AG08395 (cell line): ENCODE measurements at places on chromosomes 5 and 9.

DNA sequence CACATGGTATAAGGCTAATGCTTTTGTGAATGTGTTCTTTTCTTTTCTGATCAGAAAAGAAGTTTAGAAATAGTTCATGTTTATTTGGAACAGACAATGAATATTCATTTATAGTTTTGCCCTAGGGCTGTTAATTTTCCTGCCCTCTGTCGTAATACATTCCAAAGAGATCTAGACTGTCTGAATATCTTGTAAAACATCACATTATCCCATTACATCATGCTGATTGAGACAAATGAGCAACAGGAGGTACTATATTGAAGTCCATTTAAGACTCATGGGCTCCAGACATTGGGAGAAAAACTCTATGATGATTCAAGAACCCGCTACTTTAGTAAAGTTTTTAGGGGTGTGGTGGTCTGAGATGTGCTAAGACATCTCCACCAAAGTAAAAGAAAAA is 121.2 kb upstream of the MAP1B start:
- no peak for DNase-seq

DNA sequence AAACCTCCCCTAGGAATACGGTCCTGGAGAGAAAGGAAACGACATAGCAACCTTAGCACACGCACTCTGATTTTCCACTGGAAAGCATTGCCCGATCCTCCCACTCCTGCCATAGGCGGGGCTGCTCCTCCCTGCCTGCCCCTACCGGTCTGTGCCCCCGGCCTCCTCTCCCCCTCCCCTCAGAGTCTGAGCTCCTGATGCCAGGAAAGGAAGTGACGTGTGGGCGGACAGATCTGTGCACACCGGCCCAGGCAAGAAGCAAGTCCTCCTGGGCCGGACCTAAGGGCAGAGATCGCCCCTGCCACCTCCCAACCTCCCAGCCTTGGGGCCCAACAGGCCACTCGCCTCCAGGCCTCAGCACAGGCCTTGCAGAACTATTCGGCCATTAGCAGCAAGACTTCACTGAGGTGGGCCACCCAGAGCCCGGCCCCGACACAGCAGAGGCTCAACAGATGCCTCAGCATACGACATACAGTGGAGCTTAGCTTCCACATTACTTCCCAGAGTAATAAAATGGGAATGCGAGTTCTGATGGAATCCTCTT is 7.2 kb downstream of the NINJ1 start:
- DNase-seq = no peak

DNA sequence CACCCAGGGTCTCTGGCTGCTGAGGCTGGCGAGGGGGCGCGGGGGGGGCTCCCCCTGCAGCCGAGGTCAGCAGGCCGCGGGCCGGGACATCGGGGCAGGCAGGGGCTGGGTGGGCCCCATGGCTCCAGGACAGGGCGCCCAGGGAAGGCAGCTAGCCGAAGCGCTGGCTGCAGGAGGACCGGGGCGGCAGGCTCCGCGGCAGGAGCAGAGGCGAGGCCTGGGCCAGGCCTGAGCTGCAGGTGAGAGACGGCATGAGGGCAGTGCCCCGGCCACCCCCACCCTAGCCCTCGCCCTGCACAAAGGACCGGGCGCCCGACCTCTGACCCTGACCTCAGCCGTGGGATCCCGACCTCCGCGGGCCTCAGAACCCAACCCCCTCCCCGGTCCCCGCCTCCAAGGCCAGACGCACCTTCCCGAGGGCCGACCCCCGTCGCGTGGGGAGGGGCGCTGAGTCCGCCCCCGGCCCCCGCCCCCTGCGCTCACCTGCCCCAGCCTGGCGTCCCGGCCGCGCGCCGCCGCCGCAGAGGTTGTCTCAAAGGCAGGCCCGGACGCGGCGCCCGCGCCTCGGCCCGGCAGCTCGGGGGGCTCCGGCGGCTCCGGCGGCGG is 431 bp downstream of the RNF208 start:
- DNase-seq = no peak

GRCh38 chr5:98839469-98840383 is 66.3 kb downstream of the RGMB start:
- DNase-seq = no peak

DNA sequence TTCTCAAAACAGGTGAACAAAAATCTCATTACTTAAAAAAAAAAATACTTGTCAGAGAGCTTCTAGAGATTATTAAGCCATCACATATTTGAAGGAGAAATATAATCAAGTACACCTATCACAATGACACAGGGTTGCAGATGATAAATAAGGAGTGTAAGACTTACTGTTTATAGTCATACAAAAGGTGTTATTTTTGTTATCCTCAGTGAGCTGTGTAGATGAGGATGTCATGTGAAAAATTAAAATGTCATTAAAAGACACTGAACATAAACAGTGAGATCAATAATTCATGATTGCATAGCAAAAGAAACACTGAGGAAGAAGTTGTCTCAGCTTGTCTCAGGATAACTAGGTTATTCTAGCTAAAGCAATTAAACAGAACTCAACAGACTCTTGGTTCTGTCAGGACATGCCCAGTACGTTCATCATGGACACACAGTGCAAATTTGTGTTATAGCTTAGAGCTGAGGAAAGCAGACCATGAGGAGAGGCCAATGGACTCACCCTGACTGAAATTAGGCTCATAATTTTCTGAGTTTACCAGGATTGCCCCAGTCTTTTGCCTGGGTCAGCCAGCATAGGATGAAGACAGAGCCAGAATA is 1162.6 kb upstream of the C9orf72 start:
- no peak for DNase-seq

DNA sequence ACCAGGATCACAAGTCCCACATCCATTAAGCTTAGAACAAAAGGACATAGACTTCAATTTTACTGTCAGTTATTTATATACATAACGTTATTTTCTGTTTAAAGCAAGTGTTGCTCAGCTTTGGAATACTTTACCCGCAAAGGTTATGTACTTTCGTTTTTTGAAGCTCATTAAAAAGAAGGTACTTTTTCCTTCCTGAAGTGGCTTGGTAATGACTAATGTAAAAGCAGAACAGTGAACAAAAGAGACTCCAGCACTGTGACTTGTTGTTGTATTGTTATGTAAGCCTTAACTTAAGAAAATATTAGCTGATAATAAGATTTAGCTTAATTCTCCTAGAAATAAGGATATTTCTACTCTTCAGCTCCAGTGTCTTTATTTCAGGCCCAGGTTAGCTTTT is 97.3 kb upstream of the SLCO6A1 start:
- no peak for DNase-seq

DNA sequence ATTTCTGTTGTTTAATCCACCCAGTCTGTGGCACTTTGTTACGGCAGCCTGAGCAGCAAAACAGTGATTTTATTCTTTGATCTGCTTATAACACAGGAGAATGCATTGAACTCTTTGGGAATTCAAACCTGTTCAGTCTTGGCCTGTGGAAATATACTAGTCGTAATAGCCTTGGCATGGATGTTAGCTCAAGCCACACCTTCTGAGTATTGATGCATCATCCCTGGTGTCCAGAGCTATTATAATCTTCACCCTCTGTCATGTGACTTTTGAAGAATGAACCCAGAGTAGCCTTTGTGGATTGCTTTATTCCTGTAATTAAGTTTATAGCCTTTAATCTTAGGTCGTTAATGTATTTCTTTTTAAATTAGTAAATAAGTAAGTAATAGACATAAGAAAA is 50.8 kb upstream of the TEX48 start:
- DNase-seq = no peak

DNA sequence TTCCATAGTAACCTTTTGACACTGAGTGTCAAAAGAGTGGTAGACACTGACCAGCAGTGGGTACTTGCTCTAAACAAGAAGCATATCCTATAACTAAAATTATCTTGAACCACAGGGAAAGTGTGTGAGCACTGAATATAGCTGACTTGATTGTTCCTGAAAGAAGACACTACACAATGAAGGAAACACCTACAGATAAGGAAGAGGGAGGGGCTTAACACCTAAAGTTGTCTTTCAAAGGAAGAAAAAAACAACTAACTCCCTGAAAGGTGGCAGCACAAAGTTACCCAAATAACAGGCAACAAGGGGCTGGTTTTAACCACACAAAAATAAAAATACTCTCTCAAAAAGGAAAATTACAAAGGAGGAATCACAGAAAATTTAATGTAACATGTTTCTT is 6.6 kb downstream of the ELAVL2 start:
- no peak for DNase-seq
